ENCODE measurements at places on chromosomes 5 and 9.

- DNase-seq = no peak
These were observed 935.2 kb upstream of the TYRP1 start for GRCh38 chr9:11758016-11758415.

DNA sequence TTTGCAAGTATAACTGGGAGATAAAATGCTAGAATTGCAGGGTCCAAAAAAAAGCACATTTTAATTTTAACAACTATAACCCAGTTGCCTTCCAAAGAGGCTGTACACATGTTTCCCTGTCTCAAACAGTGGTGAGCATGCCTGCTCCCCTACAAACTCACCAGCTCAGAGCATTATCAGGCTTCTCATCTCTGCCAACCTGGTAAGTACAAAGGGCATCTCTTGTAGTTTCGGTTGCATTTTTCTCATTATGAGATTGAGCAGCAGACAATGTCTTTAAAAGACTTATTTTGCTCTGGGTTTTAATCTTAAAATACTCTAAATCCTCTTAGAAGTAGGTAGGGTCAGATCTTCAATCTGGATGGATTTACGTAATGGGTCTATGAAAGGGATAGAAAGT lies 107.1 kb upstream of the MSX2 start:
- no peak for DNase-seq

DNA sequence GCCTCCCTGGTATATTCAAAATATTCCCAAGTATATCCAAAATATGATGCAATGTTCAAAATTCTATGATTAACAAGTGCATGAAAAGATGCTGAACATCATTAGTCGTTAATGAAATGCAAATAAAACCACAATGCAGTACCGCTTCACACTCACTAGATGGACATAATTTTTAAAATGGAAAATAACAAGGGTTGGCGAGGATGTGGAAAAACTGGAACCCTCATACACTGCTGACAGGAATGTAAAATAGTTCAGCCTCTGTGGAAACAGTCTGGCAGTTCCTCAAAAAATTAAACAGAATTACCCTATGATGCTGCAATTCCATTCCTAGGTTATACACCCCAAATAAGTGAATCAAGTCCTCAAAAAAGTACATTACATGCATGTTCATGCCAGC lies 36.1 kb upstream of the MYOT start:
- DNase-seq = no peak

DNA sequence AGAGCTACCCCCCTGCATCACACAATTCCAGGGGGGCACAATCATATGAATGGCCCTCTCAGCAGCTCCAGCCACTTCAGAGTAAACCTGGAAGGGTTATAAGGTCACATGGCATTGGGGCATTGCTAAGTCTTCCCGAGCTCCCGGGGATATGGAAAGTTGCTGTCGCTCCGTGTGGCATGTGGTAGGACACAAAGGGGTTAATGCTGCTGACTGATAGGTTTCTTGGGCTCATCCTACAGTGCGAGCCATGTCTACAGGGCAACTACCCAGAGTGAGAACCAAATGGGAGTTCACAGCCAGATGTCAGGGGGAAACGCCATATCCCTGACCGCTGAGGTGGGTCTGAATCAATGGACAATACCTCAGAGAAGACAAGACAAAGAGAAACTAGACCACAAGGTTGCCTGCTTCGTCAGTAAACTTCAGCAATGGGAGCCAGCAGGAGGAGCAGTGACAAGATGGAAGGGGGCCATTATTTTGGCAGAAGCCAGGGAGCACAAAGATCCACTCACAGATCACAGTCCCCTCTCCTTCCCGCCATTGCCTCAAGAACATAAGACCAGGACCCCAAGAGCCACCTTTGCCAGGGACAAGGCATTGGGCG lies 52.4 kb upstream of the SHISAL2B start:
- no peak for DNase-seq

DNA sequence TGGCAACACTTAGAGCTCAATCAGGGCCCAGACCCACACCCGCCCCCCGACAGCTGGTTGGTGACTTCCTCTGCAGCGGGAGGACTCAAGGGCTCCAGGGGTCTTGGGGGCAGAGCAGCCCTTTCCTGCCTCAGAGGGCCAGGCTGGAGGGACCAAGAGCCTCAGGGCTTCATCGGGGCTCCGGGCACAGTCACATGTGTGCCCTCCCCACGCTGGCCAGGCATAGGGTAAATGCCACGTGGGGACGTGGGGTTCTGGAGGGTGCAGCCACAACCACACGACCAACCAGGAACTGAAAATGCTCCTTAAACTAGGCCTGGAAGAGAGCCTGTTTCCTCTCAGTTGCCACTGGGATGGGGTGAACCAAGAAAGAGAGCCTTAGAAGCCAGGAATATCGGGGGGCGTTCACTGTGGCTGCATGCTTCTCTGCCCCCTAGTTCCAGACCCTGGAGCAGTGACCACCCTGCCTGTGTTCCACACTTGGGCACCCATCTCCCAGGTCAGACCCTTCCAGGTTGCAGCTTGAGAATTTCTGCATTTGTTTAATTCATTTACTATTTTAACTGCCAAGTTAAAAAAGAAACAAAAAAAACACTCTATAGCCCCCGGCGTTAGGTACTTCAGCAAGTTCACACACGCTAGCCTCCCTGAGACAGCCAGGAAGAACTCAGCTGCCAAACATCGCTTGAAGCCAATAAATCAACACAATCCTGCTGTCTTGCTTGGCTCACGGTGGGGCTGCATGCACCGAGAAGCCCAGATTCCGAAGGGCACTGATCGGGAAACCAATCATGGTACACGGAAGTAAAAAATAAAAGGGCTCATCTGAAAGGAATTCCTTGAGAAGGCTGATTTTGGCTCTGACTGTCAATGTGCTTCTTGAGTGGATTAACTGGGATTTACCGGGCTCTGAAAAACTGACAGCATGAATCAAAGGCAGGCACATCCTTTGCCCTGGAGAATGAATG lies 56.1 kb upstream of the PHYKPL start:
- DNase-seq = no peak

GRCh38 chr5:16160706-16161105 lies 18.9 kb downstream of the MARCHF11 start:
- no peak for DNase-seq

DNA sequence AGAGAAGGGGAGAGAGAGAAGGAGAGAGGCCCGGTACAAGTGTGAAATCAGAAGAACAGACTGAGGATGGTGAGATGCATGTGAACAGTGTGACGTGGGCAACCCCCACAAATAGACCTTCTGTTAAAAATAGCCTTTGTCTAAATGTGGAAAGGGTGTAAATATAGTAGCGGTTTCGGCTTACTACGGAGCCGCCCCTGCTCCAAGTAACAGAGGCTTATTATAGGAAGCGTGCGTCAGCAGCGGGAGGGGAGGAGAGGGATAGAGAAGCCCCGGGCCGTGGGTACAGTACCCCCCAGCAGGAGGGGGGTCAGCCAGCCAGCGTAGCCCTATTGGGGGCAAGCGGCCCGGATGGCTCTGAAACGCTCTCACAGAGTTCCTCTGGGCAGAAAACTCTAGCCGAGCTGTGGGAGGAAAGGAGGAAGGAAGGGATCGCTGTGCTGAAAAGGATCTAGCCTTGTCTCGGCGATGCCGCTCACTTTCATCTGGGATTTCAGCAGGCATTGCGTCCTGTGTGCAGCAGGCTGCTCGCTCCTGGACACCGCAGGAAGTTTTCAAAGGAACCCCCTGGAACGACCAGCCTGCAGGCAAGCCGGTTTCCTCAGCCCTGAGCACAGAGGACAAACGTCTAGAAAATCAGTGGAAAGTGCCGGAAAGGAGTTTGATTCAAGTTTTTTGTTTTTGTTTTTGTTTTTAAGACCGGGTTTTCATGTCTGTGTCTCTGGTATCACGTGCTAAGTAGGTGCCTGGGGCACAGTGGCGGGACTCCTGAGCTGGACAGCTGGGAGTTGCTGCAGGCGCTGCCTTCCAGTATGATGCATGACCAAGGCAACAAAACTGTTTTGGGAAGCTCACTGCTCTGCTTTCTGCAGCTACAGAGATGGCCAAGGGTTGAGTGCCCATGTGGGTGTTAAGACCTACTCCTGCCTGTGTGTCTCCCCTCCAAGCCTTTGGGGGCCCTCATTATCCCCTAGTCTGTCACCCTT lies 146.6 kb downstream of the SEC61B start:
- DNase-seq = no peak

DNA sequence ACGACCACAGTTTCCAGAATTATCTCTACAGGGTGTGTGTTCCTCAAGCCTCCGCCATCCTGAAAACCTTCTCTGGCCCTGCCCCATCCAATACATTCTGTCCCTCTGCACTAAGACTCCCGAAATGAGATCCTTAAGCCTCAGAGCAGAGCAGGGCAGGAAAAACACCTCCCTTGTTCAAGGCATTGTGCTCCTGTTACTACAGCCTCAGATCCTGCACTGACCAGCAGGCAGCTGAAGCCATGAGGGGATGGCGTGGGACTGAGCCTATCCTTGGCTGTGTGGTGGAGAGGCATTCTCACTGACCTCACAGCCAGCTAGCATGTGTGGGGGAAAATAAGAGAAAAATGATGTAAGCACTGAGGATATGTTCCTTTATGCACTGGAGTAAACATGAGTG lies 106.7 kb upstream of the PHYKPL start:
- DNase-seq = no peak

GRCh38 chr5:149299451-149300054 lies 27.9 kb downstream of the AFAP1L1 start:
- no peak for DNase-seq

DNA sequence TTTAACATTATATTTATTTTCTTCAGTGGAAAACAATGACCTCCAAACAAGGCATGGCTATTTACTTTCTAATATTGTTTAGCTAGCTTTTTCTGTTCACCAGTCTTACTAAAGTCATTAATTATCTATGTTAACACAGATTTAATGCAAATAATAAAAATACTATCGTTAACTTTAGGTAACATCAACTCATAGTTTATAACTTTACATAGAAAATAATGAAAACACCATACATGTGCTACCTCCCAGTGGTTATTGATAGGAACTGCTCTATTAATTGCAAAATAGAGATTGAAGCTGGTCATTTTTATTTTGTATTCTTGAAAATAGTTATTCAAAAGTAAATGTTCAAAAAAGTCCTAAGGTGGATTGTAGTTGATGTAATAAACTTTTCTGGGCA lies 78.3 kb upstream of the HCN1 start:
- no peak for DNase-seq

- DNase-seq = no peak
These were observed 19.0 kb downstream of the GLRX start for GRCh38 chr5:95803271-95804148.

GRCh38 chr9:126916909-126917308 lies 2.3 kb downstream of the RALGPS1 start:
- no peak for DNase-seq

- DNase-seq = no peak
These were observed 50.6 kb downstream of the LHX2 start for GRCh38 chr9:124062172-124062571.

DNA sequence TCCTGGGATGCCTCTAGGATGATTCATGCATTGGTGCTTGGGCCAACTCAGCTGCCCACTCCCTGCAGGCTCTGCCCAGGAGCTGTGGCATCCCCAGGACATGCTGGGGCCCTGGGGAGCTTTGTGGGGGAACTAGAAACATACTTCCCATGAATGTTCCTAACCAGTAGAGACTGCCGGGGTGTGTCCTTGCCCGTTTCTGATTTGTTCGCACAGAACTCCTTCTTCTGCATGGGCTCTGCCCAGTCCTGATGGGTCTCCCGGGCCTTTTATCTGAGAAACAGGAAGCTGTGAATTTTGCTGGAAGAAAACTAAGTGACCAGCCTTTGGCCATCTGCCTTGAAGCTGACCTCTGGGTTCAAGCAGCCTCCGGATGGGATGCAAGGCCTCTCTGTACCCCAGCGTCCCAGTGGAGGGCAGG lies 71.6 kb upstream of the RNU6ATAC start:
- DNase-seq = no peak

GRCh38 chr9:16002816-16003215 lies 450.0 kb downstream of the CCDC171 start:
- no peak for DNase-seq
